ENCODE measurements at places on chromosomes 12 and 14.

DNA sequence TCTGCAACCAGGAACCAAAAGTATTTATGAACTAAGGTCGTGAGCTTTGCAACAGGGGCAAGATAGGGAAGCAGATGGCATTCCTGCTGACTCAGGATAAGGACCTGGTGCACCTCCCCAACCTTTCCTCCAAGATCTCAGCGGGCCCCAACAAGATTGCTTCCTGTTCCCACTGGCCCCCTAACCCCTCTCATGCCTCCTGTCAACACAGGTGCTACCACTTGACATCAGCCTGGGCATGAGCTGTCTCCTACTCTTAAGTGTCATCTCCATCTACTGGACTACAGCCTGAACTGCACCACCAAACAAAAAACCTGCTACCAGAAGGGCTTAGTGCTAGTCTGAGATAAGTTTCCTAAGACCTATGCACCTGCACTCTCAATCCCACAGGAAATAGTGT lies 32.7 kb downstream of the MED6 start:
- DNase-seq: no peak

GRCh38 chr14:65169351-65169750 lies 67.0 kb upstream of the MAX start:
- DNase-seq: no peak

DNA sequence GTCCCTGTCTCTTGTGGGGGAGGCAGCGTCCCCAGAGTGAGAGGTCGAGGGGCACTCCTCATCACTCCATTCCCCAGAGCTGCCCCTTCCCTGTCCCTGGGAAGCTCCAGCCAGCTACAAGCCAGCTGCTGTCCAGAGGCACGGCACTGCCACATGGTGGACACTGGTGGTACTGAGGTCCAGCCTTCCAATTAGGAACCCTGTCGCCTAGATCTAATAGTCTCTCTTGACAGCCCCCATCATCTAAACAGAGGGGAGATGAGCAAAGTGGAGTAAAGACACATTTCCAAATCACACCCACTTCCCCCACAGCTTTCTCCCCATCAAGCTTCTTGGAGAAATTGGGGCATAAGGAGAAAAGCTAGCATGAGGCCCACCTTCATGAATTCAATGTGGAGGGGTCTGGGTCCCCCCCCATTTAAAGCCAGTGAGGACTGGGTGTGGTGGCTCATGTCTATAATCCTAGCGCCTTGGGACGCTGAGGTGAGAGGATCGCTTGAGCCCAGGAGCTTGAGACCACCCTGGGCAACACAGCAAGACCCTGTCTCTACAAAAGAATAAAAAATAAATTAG lies 2.1 kb upstream of the INHBE start:
- no peak for DNase-seq

DNA sequence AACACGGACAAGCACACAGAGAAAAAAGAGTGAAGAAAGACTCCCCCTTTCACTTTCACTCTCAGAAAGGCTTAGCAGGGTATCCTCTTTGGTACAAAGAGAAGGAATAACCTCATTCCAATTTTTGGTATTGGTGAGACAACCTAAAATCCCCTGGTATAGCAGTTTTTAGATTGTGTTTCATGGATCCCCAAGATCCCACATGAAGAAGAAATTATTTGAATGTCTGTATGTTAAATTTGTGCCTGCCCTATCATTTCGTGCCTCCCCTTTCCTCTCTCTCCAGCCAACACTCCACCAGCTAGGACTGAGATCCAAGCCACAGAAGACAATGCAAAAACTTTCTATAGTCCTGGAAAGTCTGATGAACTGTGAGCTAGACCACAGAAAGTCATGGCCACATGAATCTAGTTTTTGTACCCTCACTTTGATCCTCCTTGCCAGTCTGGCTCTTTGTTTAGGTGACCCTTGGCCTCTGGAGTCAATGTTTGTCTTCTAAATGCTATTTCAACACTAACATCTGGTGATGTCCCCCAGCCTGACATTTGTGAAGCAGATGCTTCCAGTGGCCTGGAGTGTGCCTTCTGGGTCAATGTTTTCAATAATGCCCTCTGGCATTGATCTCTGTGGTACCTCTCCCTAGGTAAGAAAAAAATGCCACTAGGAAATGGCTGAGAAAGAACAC lies 181.9 kb upstream of the BMP4 start:
- no peak for DNase-seq

DNA sequence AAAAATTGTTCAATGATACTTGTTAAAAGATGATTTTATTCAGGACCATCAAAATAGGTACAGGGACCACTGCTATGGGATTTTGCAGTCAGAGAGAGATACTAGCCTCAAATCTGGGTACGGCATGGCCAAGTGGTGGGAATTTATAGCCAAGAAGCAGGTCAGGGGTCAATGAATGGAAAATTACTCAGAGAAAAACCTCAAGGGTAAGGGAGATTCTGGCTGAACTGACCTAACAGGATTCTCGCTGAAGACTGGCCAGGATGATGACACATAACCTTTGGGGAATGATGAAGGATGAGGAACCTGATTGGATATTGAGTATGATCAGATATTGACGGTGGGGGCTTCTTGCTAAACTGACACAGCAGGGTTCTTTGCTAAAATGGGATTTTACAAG lies 32.7 kb downstream of the DEPDC4 start:
- DNase-seq: no peak

DNA sequence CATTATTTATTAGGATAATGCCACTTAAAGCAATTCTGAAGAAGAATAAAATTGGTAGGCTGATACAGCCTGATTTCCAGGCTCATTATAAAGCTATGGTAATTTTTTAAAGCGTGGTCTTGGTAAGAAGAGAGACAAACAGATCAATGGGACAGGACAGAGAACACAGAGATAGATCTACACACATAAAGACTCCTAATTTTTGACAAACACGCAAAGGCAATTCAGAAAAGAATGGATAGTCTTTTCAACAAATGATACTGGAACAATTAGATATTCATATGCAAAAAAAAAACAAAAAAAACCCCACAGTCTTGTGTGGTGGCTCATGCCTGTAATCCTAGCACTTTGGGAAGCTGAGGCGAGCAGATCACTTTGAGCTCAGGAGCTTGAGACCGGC lies 25.9 kb upstream of the MEG3 start:
- DNase-seq: no peak

GRCh38 chr12:61987173-61987572 lies 273.0 kb upstream of the USP15 start:
- DNase-seq: no peak

- DNase-seq: no peak
Observed at GRCh38 chr12:62914443-62915203, 20.3 kb downstream of the PPM1H start.

DNA sequence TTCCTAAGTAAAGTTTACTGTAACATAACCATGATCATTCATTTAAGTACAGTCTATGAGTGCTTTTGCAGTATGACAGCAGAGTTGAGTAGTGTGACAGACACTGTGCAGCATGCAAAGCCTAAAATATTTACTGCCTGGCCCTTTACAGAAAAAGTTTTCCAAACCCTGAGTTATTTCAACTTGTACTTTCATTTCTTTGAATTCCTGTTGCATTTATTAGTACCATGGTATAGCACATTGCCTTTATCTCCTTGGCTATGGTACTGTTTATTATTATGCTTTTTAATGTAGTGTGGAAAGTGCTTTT lies 6.2 kb downstream of the ARHGAP5 start:
- no peak for DNase-seq

DNA sequence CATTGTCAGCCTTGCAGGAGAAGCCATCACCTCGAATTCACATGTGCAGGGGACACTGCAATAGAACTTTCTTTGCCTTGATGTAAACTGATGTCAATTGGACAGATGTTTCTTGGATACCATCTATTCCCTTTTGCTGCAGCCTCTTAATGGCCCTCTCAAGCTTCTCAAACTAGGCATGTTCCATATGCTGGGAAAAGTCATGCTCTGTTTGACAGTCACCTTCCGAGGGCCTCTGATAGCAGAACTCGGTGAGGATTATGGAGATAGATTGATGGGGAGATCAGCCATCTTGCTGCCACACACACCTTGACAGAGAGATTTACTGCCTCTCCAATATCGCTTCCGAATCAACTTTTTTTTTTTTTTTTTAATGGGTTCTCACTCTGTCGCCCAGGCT lies 145.8 kb upstream of the NUDT4 start:
- no peak for DNase-seq

- DNase-seq: no peak
Observed at GRCh38 chr14:71355324-71356201, 448.3 kb downstream of the PCNX1 start.

- DNase-seq: no peak
Observed at GRCh38 chr14:68939893-68940613, 39.0 kb downstream of the ACTN1 start.

DNA sequence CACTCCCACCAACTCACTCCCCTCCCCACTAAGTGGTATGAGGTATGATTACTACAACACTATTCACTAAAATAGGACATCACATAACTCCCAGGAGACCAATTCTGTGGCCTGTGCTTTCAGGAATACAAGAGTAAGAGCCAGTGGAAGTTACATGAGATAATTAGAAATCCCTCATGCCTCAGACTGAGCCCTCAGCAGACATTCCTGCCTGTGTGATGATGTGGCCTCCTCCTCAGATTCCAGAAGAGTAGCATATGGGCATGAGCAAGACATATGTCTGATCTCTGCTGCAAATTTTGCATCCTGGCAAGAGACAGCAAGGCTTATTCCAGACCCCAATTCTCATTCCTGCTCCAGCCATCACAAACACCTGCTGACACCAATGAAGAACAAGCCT lies 46.0 kb upstream of the BMP4 start:
- DNase-seq: no peak

GRCh38 chr12:41407232-41407799 lies 219.2 kb downstream of the PDZRN4 start:
- DNase-seq: no peak

- DNase-seq: no peak
Observed at GRCh38 chr12:108638141-108638827, 4.6 kb upstream of the SELPLG start.

- no peak for DNase-seq
Observed at GRCh38 chr12:14846042-14846587, 2.8 kb upstream of the ART4 start.

GRCh38 chr12:87952850-87953249 lies 76.4 kb downstream of the C12orf50 start:
- DNase-seq: no peak

DNA sequence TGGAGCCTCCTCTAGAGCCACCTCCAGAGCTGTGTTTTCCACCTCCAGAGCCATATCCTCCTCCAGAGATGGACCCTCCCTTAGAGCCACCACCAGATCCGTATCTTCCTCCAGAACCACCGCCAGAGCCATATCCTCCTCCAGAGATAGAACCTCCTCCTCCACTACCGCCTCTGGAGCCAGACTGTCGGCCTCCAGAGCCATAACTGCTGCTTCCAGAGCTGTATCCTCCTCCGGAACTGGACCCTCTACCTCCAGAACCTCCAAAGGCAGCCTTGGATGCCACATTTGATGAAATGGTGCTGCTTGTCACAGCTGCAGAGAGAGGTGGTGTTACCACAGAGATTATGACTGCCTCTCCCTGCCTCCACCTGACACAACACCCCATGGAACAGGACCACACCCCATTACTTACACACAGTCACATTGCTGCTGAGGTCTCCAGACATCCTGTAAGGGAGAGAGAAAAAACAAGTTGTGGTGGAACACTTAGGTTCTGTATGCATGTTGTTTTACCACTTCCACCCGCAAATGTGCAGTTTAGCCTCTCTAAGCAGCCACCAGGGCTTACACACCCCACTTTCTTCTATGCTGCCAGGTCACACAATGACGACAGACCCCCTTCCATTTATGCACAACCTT lies 6.8 kb downstream of the KRT2 start:
- no peak for DNase-seq

DNA sequence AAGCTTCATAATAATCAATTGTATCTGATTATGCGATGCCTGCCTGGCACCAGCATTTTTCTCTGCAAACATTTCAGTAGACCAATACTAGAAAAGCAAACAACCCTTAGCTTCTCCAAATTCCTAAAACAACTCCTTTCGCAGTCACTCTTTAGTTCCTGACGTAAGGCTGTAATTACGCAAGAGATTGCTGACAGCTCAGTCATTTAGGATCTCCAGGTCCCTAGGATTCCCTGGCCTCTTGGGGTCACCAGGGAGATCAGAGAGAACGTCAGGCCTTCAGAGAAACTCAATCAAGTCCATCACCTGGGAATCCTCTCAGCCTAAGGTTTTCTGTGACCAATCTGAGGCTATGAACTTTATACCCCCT lies 390.6 kb downstream of the PAWR start:
- DNase-seq: no peak

GRCh38 chr12:74794522-74794921 lies 256.9 kb downstream of the ATXN7L3B start:
- no peak for DNase-seq

DNA sequence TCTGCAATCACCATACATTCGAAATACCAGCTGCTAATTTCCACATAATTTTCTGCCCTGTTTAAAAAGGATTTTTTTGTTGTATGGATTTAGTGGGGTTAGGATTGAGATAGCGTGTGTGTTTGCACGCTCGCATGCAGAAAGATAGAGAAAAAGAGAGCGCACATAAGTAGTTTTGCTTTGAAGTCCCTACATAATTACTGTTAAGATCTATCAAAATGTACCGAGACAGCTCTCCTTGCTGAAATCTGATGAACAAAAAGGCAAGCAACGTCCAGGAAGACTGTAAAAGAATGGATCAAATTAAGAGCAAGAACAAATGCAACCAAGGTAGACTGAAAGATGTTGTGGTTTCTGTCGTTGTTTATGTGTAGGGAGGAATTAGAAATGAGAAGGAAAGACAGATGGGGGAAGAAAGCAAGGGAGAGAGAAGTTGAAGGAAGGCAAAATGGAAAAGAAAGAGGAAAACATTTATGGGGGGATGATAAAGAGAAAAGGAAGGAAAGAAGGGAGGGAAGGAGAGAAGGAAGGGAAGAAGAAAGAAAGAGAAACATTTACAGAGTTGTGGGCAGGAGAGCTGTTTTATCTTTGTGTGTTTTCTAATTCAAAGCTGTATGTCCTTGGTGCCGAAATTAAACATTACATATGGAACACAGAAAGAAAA lies 522.3 kb downstream of the MED13L start:
- no peak for DNase-seq

DNA sequence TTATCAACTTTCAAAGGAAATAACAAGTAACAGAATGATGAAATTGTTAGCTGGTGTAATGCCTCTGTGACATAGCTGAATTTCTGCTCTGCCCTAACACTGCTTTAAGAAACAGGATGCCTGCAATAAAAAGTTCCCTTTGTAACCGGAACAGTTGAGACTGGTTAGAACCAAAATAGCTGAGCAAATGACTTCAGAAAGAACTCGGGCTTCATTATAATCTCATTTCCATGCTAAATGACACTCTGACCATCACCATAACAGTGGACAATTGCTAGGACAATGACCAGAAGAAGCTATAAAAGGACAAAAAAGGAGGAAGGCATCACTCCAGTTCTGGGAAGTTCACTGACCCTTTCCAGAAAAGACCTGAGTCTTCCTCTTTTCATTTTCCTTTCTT lies 23.5 kb upstream of the PYGL start:
- DNase-seq: no peak

- DNase-seq: no peak
Observed at GRCh38 chr12:50550530-50551223, 45.9 kb downstream of the DIP2B start.

Measured in activated naive CD4-positive, alpha-beta T cell (primary cell).